IMR-90 (cell line): ENCODE measurements at places on chromosomes 2 and 18. TPM values are rescaled to one million over a fixed set of nuclear protein-coding genes. Genes with fewer than 3 reads are reported as not detected.

NYAP2 gene
- total RNA-seq = not detected in 2 replicates

CD8A gene
- total RNA-seq = not detected in 2 replicates

ZNF512 gene
- total RNA-seq = 32.2 and 56.5 TPM in 2 replicates

SP140 gene
- 1.1 and 1.4 TPM in 2 replicates for total RNA-seq

CHRNG gene
- total RNA-seq = not detected in 2 replicates

ACTR2 gene
- total RNA-seq = 205 and 224 TPM in 2 replicates

LAMA1 gene
- 10.9 and 11.4 TPM in 2 replicates for total RNA-seq

EFEMP1 gene
- 164 and 214 TPM in 2 replicates for total RNA-seq

RAB6D gene
- total RNA-seq = not detected in 2 replicates

COL4A4 gene
- total RNA-seq = 0.28 TPM in 1 of 2 replicates, not detected in the other

CPLX4 gene
- not detected in 2 replicates for total RNA-seq

KLHL29 gene
- 2.0 and 2.5 TPM in 2 replicates for total RNA-seq

SKA1 gene
- 5.9 and 13.9 TPM in 2 replicates for total RNA-seq
